A172 (cell line): ENCODE measurements at places on chromosomes 7 and 10.

DNA sequence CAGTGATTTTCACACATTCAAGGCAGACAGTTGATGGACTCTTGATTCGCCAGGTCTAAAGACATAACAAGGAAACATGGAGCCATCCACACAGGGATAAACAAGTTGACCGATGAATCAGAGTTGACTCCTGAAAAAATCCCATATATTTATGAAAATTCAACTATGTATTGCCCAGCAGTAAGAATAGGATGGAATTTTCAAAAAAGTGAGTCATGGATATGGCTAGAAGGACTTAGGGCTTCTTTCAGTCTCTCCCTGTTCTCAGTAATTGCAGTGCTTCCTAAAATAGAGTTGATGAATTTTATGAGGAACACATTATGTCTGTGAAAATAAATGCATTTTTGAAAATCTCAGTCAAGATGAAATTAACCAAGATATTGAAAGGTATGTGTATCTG lies 301.2 kb downstream of the PLXDC2 start:
- DNase-seq: no peak

- DNase-seq: peak; percentile 15
These were observed 294.4 kb downstream of the BICC1 start for GRCh38 chr10:58806970-58807628.

- no peak for DNase-seq
These were observed 364.1 kb downstream of the TNS3 start for GRCh38 chr7:47217570-47218360.

GRCh38 chr7:111092406-111093236 lies 1.7 kb downstream of the LRRN3 start:
- DNase-seq: no peak

DNA sequence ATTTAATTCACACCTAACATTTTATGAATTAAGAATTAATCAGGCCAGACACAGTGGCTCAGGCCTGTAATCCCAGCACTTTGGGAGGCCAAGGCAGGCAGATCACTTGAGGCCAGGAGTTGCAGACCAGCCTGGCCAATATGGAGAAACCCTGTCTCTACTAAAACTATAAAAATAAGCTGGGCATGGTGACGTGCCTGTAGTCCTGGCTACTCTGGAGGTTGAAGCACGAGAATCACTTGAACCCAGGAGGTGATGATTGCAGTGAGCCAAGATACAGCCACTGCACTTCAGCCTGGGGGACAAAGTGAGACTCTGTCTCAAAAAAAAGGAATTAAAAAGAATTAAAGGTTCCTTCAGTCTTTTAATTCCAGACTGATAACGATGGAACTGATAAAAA lies 11.1 kb downstream of the LARP4B start:
- no peak for DNase-seq

GRCh38 chr7:32937344-32938174 lies 19.7 kb upstream of the FKBP9 start:
- DNase-seq: no peak

DNA sequence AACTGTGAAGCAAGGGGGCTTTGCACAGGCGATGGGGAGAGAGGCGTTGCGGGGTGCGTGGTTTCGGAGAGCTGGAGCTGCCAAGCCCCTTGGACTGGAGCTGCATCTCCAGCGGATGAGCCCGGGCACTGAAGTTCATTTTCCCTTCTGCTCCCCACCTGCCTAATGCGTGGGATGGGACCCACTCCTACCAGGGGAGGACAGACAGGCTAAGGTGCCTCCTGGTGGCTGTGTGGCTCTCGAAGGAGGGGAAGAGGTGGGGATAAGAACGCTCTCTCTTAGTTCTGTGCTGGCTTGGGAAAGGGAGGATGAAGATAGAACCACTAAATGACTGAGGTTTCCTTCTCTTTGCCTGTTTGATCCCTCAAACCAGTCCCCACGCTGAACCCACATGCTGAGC lies 177.6 kb upstream of the PITRM1 start:
- no peak for DNase-seq

GRCh38 chr10:19169684-19170083 lies 121.1 kb downstream of the MALRD1 start:
- peak; percentile 33 for DNase-seq

DNA sequence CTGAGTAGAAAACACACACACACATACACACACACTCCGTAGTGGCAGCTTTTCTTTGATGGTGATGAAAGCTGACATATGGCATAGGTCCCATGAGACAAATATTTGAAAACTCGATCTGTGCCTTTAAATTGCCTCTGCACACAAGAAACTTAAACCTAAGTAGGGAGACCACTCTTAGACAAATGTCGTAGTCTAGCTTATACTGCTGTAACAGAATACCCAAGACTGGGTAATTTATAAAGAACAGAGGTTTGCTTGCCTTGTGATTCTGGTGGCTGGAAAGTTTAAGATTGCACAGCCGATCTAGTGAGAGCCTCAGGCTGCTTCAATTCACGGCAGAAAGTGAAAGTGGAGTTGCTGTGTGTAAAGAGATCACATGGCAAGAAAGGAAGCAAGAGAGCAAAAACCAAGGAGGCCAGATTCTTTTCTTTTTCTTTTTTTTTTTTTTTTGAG lies 489.4 kb upstream of the SORCS1 start:
- peak; percentile 60 for DNase-seq

- peak; percentile 72 for DNase-seq
These were observed 12.9 kb upstream of the SNX10 start for GRCh38 chr7:26278770-26279169.

DNA sequence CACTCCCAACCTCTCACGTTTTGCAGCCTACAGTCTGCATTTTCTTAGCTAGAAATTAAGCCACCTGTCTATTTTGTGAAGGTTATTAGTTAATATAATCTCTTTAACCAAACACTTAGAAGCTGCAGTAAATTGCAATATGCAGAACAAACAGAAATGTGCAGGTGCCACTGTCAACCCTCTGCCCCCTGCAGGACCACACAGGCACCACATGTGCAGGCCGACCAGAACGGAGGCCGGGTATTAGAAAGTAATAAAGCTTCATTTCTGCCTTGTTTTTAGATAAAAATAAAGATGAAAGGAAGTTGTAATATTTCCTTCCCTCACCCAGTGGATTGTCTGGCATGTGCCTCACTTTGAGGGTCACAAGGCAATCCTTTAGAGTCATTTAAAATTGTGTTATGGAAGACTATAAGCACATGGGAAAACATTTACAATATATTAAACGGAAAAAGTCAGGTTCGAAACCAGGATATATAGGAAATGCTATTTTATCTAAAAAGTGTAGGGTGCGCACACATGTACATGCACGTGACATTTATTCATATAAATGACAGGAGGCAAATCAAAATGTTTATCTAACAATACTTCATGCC lies 158.2 kb downstream of the ARHGAP12 start:
- DNase-seq: no peak

DNA sequence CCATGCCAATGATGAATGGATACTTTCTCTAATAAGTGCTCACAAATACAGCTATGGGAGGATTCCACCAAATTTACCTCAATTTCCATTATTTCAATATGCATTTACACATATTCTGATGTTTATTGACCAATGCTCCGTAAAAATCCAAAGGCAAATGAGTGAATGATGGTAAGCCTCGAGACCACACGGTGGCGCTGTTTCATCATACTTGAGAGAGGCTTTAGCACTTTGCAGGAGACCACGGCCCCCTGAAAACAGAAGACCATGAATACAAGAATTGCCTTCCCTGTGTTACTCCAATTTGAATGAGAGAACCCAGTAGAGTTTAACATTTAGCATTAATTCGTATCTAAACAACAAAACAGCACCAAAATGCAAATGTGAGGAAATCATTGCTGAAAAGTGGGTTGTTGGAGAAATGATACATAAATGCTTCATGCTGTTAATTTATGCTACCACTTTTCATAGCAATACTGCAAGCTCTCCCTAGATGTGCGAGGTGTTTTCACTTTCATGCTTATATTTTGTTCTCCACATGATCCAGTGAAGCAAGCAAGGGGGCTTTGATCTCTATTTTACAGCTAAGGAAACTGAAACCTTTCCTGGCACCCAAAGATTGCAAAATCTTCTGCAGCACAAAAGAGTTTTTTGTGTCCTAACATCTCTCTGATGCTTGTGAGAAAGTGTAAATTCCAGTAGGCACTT lies 35.4 kb downstream of the TRIL start:
- DNase-seq: peak; percentile 67

- DNase-seq: no peak
These were observed at the start of gene LRCH4 for GRCh38 chr7:100585511-100586265. TSS of gene LRCH4 (minus strand) at chr7:100586129. CDS start at chr7:100586100, 29 bp downstream.

GRCh38 chr10:123642293-123642692 lies 23.9 kb upstream of the GPR26 start:
- no peak for DNase-seq
